ENCODE measurements at places on chromosomes 7 and 10.
A peak's percentile ranks its signal among the peaks of the same experiment; 100 is the strongest.

DNA sequence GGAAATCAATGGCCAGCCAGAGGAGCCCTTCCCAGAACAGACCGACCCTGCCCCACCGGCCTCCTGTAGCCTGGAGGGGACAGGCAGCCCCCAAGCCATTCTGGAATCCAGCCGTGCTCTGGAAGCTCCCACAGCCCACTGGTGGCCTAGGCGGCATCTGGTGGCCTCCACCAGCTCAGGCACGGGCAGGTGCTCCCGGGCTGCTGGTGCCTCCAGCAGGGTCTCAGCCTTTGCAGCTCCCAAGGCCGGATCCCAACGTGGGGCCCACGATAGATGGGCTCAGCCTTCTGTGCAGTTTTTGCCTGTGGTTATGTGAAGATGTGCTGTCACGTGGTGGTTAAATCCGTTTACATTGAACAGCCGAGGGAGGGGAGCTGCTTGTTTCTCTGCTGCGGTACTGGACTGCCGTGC, 44.4 kb downstream of the JAKMIP3 start:
- no peak for DNase-seq

GRCh38 chr10:22539579-22540298, 174.6 kb downstream of the PIP4K2A start:
- DNase-seq: no peak

- DNase-seq: no peak
These were observed 567.3 kb downstream of the AUTS2 start for GRCh38 chr7:70165477-70166170.

- no peak for DNase-seq
These were observed 85.2 kb downstream of the VTI1A start for GRCh38 chr10:112532189-112532588.

GRCh38 chr7:110905773-110906566, 185.0 kb upstream of the LRRN3 start:
- DNase-seq: no peak

- DNase-seq: no peak
These were observed 141.8 kb downstream of the ST7 start for GRCh38 chr7:117095055-117095454.

DNA sequence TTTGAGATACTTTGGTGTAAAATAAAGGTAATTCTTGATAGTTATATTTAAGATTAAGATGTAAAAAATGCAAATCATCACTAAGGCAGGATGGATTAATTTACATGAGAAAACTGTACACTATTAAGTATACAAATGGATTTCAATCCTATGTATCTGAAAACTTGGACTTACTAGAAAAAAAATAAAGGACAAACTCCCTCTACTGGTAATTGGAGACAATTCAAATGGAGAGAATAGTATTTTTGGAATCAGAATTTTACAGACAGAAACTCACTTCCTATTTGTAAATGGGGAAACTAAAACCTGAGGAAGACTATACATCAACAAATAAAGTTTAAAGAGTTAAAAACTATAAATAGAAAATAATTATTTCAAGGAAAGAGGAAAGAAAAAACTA, 62.6 kb downstream of the CUL2 start:
- DNase-seq: no peak

DNA sequence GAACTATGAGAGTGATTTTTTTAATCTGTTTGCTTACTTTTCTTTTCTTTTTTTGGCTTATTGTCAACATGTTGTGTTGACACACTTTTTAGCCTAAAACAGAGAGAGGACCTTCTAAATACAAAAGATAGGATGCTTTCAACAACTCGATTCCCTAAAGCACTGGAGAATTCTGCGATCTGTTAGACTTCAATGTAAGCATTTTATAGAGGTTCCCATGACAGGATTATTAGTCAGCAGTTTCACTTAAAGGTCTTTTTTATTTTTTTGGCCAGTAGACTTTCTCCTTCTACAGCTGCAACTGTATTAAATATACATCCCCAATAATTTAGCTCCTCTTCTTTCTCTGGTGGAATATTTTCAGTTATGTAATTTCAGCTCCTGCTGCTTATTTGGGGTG, 12.7 kb upstream of the NRP1 start:
- no peak for DNase-seq

DNA sequence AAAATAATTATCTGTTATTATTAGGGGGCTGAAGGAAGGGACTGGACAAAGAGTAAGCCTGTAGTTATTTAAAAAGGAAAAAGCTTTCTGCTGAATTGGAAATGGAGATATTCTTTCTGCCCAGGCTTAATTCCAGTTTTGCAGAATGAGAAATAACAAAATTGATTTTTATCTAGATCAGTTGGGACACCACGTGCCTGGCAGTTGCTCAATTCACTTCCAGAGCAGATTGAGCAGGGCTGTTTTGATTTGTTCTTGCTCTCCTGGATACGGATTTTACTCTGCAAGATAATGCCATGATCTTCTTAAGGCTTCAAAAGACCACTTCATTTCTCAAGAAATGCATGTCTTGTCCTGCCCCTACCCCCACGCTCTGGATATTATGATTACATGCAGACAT, 524.3 kb downstream of the TCERG1L start:
- no peak for DNase-seq

GRCh38 chr10:77648472-77648871, 10.9 kb upstream of the KCNMA1 start:
- DNase-seq: no peak

DNA sequence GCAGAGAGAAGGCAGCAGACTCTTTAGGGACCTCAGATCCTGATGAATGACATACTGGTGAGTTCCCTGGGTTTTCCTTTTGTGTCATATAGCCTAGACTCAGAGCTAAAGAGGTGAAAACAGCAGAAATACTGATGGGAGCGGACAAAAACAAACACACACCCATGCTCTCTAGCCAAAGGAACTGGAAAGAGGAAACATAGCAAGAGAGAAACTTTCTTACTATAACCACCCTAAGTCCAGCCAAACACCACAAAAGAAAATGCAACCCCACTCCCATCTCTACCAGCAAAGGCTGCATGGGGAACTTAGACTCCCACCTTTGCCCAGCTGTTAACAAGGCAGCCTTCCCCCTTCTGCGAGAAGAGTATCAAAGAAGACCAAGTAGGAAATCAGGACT, 16.3 kb downstream of the GSAP start:
- DNase-seq: no peak

- no peak for DNase-seq
These were observed 17.9 kb downstream of the FGFBP3 start for GRCh38 chr10:91891125-91892001.

GRCh38 chr10:76252733-76253132, 821.3 kb downstream of the LRMDA start:
- no peak for DNase-seq

DNA sequence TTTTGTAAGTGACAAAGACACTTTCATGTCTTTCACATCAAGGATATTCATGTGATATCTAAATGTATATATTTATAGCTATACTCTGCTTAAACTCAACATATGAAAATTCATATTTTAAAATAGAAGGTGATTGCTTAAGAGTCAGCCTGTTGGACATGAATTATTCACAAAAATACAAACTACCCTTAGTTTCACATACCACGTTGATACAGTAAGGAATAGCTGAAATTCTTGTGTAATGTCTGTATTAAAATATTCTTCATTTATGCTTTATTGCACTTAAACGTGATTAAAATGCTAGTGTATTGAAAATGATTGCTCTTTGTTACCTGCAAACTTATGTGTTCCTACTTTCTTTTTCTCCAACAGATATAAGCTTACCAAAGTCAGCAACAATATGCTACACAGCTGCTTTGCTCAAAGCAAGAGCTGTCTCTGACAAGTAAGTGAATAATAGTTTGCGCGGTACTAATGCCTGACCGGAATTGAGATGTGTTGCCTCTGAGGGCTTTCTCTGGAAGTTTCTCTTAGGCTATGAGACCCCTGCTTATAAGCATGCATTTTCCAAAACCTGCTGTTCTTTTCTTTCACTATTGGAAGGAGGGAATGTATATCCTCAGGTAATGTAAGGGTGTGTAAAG, 133.8 kb downstream of the WNT2 start:
- no peak for DNase-seq

- peak; percentile 52 for DNase-seq
These were observed 110.3 kb upstream of the LANCL2 start for GRCh38 chr7:55254596-55255495.

GRCh38 chr7:35375516-35375915, 121.6 kb upstream of the TBX20 start:
- no peak for DNase-seq

DNA sequence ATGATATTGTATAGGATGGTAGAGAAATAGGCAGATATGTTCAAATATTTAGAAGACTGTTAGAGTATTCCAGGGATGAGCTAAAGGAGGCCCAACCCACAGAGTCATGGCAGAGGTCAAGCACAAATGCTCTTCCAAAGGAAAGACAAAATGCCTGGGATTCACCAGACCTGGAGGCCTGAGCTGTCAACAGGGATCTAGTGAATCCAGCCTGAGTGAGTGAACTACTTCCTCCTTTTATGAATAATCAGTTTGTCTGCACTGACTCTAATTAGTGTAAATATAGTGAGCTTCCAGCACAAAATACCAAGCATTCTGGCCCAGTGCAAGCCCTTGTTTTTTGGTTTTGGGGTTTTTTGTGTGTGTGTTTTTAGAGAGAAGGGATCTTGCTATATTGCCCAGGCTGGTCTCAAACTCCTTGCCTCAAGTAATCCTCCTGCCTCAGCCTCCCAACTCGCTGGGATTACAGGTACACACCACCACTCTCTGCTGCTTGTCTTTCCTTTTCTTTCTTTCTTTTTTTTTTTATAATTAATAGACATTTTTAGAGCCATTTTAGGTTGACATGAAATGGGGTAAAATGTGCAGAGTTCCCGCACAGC, 244.4 kb downstream of the SKIDA1 start:
- DNase-seq: no peak

DNA sequence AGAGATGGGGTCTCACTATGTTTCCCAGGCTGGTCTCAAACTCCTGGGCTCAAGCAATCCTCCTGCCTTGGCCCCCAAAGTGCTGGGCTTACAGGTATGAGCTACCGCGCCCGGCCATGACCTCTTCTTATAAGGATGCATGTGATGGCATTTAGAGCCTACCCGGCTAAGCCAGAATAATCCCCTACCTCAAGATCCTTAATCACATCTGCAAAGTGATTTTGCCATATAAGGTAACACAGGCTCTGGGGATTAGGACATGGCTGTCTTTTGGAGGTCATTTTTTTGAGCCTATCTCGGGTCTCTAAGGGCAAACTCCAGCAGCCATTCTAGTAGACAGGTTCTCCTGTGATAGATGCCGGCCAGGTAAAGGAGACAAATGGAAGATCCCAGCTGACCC, 39.6 kb downstream of the GTF2IRD1 start:
- DNase-seq: no peak

DNA sequence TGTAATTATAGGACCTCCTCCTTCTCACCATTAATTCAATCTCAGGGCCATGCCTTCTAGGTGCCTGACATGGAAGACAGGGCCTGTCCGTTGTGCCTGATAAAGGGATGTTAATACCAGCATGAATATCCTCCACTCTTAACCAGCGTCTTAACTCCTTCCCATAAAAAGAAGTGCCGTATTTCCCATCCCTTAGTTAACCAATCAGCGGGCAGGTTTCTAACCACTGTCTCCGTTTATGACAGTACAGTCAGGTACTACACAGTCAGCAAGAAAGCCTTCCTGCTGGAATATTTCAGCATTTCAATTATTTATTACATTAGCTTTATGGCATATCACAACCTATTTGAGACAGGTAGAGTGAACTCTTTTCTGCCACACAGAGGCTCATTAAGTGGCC, 308.6 kb upstream of the FZD8 start:
- no peak for DNase-seq

- DNase-seq: no peak
These were observed 36.3 kb downstream of the ENTPD1 start for GRCh38 chr10:95792211-95792780.

DNA sequence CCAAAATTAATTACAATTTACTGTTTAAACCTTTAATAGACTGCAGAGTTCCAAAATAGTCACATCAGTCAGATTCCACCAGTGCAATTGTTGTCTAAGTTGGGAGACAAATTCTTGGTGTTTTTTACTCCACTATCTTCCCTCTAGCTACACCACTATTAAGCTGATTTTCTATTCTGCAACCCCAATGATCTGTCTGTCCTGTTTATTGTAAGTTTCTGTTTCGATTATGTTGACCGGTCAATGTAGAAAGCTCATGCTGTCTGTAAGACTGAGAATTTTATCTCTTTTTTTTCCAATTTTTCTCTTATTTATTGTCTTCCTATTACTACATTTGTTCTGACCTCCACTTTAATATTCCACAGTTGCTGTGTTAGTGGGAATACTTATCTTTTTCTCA, 557.5 kb downstream of the SH2D4B start:
- no peak for DNase-seq

DNA sequence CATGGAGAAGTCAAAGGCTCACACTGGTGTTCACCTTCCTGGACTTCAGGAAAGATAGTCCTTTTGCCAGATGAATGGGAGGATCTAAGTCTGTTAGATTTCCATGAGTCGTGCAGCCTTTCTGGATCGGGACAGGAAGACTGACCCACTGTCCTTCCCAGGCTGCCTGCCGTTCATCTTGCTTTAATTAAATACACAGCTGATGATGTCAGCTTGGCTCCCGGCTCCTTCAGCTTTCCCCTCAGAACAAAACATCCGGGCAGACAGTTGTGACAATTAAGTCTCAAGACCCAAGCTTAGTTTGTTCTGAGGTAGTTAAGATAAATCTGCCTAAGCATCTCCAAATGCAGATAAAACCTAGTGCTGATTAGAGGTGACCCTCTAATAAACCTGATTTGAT, 58.6 kb downstream of the AUTS2 start:
- peak; percentile 25 for DNase-seq

DNA sequence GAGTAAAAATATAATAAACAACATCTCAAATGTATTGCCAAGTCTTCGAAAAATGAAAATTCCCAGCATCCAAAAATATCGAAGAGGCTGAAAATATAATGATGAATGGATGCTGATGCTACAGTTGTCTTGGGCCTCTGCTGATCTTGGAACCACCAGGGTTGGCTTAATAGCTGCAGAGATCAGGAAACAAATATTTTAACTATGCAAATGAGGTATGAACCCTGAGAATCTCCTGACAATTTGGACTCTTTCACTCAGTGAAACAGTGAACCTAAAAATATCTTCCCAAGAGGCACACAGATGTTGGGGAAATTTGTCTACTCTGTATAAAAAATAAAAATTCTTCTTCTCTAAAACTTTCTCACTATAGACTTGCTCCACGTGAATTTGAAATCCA, 97.7 kb upstream of the EGFR start:
- no peak for DNase-seq

- peak; percentile 66 for DNase-seq
These were observed 534 bp downstream of the FZD9 start for GRCh38 chr7:73433924-73434700.

DNA sequence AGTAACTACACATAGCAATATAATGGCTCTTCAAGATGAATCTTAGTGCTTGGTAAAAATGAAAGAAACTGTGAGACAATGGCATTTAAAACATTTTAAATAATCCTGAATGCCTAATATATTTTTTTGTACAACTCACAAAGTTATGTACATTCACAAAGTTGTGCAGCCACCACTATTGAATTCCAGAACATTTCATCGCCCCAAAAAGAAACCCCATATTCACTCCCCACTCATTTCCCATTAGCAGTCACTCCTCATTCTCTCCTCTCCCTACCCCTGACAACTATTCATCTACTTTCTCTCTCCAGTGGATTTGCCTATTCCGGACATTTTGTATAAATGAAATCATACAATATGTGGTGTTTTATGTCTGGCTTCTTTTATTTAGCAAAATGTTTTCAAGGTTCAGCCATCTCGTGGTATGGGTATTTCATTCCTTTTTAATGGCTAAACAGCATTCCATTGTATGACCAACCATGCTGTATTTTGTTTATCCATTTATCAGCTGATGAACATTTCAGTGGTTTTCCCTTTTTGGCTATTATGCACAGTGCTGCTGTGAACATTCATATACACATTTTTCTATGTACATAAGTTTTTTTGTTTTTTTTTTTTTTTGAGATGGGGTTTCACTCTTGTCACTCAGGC, 34.7 kb downstream of the ENTPD7 start:
- DNase-seq: no peak

All from NCI-H2081 (cell line).